ENCODE measurements at places on chromosomes 5 and 9. TPM values are rescaled to one million over a fixed set of nuclear protein-coding genes. Genes with fewer than 3 reads are reported as not detected.

C5orf52 gene
- total RNA-seq: not detected

SLC6A19 gene
- total RNA-seq: not detected

FBP2 gene
- not detected for total RNA-seq

GABBR2 gene
- not detected for total RNA-seq

SLC36A3 gene
- total RNA-seq: not detected

LHX3 gene
- not detected for total RNA-seq

TNC gene
- 1.2 TPM for total RNA-seq

MARCOL gene
- total RNA-seq: not detected

MLANA gene
- not detected for total RNA-seq

CACNA1B gene
- not detected for total RNA-seq

LCP2 gene
- 0.10 TPM for total RNA-seq

GEMIN5 gene
- total RNA-seq: 12.2 TPM

PANK3 gene
- 25.1 TPM for total RNA-seq

TESK1 gene
- 17.8 TPM for total RNA-seq

KCNT1 gene
- not detected for total RNA-seq

CDC20B gene
- not detected for total RNA-seq
